ENCODE measurements at places on chromosomes 11 and 22.

DNA sequence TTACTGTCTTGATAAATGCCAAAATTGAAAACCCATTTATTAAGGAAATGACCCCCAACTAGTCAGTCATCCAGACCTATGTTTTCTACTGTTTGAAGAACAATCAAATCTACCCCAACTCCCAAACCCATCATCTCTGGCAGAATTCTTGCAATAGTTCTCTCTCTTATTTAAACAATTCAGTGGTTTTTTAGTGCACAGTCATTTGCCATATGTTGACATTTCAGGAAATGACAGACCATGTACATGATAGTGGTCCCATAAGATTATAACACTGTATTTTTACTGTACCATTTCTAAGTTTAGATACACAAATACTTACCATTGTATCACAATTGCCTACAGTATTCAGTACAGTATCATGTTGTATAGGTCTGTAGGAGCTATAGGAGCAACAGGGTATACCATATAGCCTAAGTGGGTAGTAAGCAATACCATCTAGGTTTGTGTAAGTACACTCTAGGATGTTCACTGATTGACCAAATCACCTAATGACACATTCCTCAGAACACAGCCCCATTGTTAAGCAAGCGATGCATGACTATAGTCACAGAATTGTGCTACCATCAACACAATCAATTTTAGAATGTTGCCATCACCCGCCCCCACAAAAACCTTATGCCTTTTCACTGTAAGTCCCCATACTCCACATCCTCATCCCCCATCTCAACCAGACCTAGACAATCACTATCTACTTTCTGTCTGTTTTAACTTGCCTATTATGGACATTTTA is 41.8 kb downstream of the MMP20 start:
- no peak for DNase-seq

DNA sequence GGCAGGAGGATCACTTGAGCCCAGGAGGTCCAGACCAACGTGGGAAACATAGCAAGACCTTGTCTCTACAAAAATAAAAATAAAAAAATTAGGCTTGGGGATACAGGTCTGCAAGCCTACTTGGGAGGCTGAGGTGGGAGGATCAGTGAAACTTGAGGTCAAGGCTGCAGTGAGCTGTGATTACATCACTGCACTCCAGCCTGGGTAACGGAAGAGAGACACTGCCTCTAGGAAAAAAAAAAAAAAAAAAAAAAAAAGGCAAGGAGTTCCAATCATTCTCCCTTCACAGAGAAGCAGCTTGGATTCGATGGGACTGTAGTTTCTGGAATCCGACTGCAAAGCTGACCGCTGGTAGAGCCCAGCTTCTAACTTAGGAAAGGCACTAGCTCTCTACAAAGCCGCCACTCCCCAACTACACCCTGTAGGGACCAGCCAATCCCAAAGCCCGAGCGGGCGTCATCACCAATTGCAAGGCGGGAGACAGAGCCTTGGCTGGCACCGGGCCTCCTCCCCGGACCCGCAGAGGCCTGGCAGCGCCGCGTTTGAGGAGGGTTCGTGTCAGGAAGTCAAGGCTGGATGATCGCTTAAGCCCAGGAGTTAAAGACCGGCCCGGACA is 716 bp upstream of the DDB2 start:
- peak; percentile 54 for DNase-seq

- no peak for DNase-seq
Observed at GRCh38 chr11:95156916-95157541, 67.4 kb downstream of the ENDOD1 start.

DNA sequence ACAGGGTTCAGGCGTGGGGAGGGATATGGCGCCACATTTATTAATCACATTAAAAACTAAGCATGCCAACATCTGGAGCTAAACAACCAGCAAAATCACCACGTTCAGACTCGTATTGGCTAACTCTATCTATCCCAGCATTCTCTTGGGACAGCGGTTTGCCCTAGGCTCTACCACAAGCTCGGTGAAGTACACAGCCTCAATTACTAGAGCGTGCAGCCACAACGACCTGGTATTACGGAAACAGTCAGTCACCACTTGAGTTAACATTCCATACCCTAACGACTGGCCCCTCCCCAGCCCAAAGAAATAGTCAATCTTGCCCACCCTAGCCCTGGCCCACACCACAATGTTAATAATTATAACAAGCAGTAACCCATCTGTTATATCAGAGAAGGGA is 32.1 kb downstream of the APOL5 start:
- DNase-seq = no peak

DNA sequence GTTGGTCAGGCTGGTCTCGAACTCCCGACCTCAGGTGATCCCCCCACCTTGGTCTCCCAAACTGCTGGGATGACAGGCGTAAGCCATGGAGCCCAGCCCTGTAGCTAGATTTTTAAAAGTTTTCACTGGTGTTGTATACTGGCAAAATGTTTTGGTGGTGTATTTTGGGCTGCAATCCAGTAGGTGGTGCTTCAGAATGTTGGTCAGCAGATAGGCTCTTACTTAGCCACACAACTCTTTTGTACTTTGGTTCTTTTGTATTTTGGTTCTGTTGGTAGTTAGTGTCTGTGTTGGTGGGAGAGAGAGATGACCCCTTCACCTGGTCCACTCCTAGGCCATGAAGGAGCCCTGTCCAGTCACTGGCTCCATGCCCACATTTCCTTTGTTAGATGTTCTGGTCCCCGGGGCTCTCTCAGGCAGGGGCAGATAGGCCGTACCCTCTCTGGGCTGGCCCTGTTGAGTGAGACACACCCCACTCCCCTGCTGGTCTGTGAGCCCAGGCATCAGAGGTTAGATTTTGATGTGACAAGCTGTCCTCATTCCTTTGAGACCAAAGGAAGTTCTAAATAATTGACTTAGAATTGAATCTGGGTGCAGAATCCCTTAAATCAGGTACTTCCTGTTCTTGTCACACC is 123.8 kb downstream of the DDX10 start:
- DNase-seq = no peak

- no peak for DNase-seq
Observed at GRCh38 chr22:36628571-36629065, 74.9 kb downstream of the CACNG2 start.

- no peak for DNase-seq
Observed at GRCh38 chr22:49017482-49018329, 810.0 kb downstream of the BRD1 start.

GRCh38 chr11:126405374-126405773 is 49.9 kb downstream of the ST3GAL4 start:
- DNase-seq = no peak

All from GOT3 (cell line).